NCI-H526 (cell line): ENCODE measurements at places on chromosomes 6 and 20.
A peak's percentile ranks its signal among the peaks of the same experiment; 100 is the strongest.

GRCh38 chr20:61852268-61853072 lies 213.2 kb downstream of the TAF4 start:
- DNase-seq: no peak

DNA sequence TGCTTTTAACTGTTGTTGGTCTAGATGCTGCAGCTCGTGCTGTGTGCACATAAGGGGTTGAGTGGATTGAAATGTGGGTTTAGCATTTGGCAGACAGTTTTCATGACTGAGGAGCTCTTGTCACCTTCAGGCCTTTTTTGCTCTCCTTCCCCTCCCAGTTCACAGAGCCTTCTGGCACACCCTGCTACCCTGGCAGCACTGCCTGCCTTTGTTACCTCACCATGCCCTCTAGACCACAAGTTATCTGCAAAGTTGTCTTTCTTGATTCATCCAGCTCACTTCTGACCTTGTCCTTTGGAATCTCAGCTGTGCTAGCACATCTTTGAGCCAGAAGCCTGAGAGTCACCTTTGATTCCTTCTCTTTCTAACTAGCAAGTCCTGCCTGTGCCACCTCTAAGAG lies 348.9 kb upstream of the ZFP64 start:
- no peak for DNase-seq

GRCh38 chr20:9200196-9200595 lies 131.3 kb downstream of the PLCB4 start:
- no peak for DNase-seq

DNA sequence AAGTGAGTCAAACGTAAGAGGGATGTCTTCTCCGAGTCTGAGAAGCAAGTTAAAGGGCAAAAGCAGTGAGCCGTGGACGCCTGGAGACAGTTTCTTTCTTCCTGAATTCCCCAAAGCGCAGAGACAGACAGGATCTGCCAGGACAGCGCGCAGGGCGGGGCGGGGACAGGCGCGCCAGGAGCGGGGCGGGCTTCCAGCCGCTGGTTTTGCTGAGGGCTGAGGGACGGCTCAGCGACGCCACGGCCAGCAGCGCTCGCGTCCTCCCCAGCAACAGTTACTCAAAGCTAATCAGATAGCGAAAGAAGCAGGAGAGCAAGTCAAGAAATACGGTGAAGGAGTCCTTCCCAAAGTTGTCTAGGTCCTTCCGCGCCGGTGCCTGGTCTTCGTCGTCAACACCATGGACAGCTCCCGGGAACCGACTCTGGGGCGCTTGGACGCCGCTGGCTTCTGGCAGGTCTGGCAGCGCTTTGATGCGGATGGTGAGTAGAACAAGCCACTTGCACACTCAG lies at the start of gene SCGN:
Gene SCGN, plus strand, starts transcription at position 209 of the 509 bp plus-strand sequence. Its CDS starts 189 bp downstream, at position 398.
- DNase-seq: peak; percentile 4

DNA sequence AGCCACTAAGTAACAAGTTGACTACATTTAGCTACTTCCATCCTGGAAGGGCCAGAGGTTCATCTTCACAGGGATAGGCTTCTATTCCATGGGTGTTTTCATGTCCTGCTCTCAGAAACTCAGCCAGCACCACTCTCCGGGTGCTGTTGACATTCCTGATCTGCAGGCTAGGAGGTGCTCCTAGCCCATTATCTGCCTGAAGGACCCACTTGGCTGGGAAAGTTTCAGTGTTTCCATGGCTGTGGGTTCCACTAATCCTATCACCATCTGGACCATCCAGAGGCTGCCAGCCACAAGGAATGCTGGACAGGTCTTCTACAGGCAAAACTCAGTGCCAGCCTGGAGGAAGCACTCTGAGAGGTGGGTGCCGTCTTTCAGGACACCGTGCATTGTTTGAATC lies 45.2 kb downstream of the HLA-G start:
- DNase-seq: no peak

DNA sequence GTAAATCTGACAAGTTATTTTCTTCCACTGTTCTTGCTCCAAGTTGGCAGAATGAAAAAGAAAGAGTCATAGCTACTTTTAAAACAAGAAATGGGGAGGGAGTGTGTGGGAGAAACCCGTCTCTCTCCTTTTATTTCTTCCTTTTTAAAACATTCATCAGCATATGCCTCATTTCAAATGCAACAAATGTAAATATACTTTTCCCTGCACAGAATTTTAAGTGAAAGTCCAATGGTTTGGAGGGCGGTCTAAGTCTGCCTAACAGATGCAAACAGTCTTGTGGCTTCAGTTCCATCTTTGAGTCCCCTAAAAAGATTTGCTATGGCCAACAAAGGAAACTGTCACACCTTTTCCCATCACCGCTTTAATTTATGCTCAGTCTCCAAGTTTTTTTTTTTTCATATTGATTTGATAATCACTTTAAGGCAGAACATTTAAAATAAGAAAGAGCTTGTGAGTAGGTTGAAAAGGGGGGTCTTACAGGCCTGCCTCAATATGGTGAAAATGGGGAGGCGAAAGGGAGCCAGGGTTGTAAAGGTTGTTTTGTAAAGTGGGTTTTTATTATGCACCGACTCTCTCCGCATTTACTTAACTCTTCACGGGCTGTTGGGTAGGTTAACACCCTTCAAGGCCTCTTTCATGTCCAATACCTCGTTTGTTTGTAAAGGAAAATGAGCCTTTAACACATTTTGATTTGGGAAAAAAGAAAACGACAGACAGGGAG lies 4.6 kb downstream of the TFAP2D start:
- peak; percentile 12 for DNase-seq

- DNase-seq: no peak
Measured at GRCh38 chr6:3323696-3324261, 65.0 kb downstream of the PSMG4 start.

DNA sequence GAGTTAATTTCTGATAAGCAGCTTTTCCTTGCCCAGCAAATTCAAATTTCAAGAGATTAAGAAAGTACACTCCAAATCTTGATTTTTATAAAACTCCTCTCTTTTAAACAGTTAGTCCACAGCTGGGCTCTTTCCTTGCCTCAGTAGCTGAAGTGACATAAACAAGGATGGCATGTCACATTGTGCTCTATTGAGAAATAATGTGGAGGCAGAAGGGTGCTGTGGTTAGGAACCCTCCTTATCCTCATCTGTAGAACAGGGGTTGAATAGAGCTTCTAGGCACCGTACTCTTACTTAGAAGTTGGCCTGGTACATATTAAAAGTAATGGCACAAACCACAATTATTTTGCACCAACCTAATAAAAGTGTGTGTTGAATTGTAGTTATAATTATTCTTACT lies 70.3 kb downstream of the RSPO3 start:
- DNase-seq: no peak

GRCh38 chr6:166988674-166989201 lies 10.5 kb upstream of the CEP43 start:
- no peak for DNase-seq

- DNase-seq: no peak
Measured at GRCh38 chr6:156617376-156617775, 159.8 kb upstream of the ARID1B start.

DNA sequence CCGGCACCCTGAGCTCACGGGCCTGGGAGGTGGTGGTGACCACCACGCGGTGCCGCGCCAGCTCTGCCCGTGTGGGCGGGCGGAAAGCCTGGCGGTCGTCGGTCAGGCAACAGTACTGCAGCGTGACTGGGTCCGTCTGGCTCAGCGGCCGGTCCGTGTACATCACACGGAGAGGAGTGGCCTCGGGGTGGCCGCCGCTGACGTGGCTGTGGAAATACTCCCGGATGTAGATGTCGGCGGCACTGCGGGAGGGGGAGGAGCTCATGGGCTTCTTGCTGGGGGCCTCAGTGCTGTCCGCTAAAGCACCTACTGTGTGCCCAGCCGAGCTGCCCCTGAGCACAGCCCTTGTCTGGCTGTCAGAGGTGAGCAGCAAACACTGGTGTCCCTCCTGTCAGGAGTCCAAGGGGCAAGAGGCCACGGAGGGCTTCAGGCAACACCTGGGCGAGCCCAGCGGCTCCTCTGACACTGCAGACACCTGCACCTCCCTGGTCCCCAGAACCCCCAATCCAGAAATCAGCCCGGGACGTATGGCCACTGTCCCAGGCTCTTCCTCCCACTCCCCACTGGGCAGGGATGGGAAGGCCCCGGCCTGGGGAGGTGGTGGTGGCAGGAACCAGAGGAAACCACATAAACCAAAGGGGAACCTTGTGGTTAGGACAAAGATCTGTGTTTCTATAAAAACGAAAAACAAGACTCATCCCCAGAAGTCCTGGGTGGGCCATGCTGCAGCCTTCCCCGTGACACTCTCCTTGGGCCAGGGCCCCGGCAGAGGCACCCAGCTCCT lies 6.5 kb downstream of the HELZ2 start:
- no peak for DNase-seq

DNA sequence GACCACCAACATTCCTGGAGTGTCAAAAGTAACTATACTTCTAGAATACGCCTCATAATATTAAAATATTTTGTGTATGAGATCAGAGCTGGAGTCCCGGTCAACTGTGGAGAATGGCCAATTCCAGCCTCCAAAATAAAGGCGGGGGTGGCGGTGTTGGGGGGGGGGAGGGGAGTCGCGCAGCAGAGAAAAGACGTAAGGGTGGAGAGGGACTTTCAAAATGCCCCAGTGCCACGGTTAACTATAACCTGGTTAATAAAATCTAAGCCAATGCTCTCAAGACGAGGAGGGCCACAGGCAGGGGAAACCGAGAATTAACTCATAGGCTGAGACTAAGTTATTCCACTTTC lies 1.3 kb downstream of the NUP153 start:
- peak; percentile 57 for DNase-seq

GRCh38 chr6:2543321-2543720 lies 207.4 kb downstream of the MYLK4 start:
- no peak for DNase-seq

DNA sequence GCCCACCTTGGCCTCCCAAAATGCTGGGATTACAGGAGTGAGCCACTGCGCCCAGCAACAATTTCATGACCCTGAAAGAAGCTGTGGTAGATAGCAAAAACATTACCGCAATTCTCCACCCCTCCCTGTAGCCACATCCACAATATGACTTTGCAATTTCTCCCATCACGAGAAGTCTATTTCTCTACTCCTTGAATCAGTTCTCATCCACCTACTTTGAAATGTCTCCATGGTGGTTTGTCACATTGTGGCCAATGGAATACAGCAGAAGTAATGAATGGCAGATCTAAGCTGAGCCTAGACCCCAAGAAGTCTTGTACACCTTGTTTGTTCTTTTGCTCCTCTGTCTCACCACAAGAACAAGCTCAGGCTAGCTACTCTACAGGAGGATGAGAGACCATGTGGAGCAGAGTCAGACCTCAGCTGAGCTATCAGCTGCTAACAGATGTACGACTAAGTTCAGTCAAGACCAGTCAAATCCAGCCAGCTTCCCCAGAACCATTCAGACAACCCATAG lies 6.3 kb downstream of the OXT start:
- no peak for DNase-seq

DNA sequence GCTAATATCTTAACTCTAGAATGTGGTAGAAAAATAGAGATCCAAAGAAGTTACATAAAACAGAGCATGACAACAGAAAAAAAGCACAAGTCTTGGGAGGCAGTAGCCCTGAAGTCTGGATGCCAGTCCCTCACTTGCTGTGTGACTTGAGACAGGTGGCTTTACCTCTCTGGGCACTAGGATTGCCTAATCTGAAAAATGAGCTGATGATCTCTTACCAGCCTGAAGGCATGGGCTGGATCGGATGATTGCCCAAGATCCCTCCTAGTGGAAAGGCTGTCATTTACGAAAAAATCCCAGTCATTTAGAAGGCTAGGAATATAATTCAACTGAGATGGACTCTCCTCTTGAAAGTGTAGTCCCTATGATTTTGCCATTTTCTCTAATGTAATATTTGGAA lies 10.9 kb upstream of the GCM1 start:
- peak; percentile 4 for DNase-seq

DNA sequence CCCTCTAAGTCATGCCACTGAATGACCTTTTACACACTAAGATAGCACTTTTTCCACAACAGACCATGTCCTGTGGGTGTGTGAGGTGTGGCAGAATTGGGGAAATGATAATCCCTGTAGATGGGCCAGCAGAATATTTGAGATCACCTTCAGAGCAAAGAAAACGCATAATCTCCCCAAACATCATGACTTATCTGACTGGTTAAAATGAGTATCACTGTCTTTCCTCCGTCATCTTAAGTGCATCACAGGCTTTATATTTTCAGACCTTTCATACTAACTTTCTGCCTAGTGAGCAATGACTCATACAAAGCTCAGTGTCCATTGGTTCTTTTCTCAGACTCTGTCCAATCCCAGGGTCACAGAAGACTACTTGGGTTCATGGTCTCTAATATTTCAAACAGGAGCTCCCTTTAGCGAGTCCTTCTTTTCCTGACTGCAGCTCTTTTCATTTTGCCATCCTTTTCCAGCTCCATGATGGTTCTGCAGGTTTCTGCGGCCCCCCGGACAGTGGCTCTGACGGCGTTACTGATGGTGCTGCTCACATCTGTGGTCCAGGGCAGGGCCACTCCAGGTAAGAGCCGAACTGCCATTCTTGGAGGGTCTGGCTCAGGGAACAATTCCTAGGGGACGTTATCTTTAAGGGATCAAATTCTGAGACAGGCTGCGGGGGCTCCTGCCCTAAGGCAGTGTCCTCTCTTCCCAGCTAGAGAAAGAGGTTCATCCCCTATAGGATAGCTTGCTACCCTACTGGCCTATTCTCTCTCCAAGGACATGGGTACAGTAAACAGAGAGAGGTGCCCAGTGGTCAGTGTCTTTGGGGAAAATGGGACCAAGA lies at the start of gene HLA-DPB1:
Gene HLA-DPB1, plus strand, starts transcription at position 423 of the 838 bp plus-strand sequence. Its CDS starts 52 bp downstream, at position 475.
- DNase-seq: peak; percentile 82

- no peak for DNase-seq
Measured at GRCh38 chr6:108210556-108210955, 44.7 kb downstream of the NR2E1 start.

DNA sequence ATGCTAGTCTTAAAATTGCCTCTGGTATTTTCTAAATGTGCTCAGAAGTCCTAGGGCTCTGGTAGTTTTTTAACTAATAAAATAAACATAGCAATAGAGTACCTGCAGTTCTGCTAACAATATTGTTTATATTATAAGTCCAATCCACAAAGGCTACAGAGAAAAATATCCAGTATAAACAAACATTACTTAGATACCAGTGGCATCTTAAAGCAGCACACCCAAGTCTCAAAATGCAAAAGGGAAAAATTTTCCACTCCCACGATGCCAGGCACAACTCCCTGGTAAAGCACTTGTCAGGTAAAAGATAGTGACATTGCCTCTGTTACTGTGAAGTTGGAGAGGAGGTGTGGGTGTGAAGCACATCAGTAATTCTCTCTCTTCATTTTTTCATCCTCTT lies 123.3 kb downstream of the OGFRL1 start:
- no peak for DNase-seq

DNA sequence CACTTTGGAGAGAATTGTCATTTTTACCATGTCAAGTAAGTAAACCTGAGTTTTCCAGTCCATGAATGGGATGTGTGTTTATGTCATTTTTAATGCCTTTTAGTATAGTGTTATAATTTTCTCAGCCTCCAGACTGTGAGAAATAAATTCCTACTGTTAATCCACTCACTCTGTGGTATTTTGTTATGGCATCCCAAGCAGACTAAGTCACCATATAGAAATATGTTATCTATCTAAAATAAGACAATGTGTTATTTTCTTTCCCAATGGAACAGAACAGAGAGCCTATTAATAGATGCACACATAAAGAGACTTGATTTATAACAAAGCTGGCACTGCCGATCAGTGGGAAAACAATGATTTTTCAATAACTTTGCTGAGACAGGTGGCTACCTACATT lies 70.2 kb upstream of the SLC4A11 start:
- no peak for DNase-seq
